Uterus (tissue), 4 donors: ENCODE measurements at places on chromosomes 16 and 17. TPM values are rescaled to one million over a fixed set of nuclear protein-coding genes. Genes with fewer than 3 reads are reported as not detected.
A peak's percentile ranks its signal among the peaks of the same experiment; 100 is the strongest.

The PRR11 gene
- 0.26 TPM for total RNA-seq

The ZBTB4 gene
- 41.0 TPM for total RNA-seq

The RPTOR gene
- total RNA-seq: 19.0 TPM

The CTF1 gene
- total RNA-seq: 13.8 TPM

The CCL2 gene
- 5.0 TPM for total RNA-seq

The CD79B gene
- 5.6 TPM for total RNA-seq

The GRIN2A gene
- total RNA-seq: under 0.01 TPM

The OTOP2 gene
- 0.46 TPM for total RNA-seq

The MPV17L gene
- 8.7 TPM for total RNA-seq

The CFAP20 gene
- 23.7 TPM for total RNA-seq

The CDRT15L2 gene
- total RNA-seq: not detected

The PRR35 gene
- not detected for total RNA-seq

The MAP2K4 gene
- 48.9 TPM for total RNA-seq

GRCh38 chr17:56213031-56213430, 59.8 kb downstream of the ANKFN1 start:
- no peak overlapping the region for H3K4me3 ChIP-seq
- DNase-seq: no peak
- H3K27ac ChIP-seq: no peak overlapping the region
- no peaks in the 10 kb centered on the region for H3K36me3 ChIP-seq
- no peaks in the 10 kb centered on the region for H3K27me3 ChIP-seq

GRCh38 chr17:80277751-80278671, 17.4 kb downstream of the RNF213 start:
- H3K36me3 ChIP-seq: no peaks in the 10 kb centered on the region
- no peak overlapping the region for H3K4me3 ChIP-seq
- H3K27me3 ChIP-seq: no peaks in the 10 kb centered on the region
- H3K4me1 ChIP-seq: no peaks in the 10 kb centered on the region
- DNase-seq: peak; percentile 37

- H3K4me3 ChIP-seq: no peak overlapping the region
- DNase-seq: no peak
- peaks cover 7% of the 10 kb centered on the region for H3K4me1 ChIP-seq
- H3K36me3 ChIP-seq: no peaks in the 10 kb centered on the region
- no peak overlapping the region for H3K27ac ChIP-seq
Observed at GRCh38 chr17:27535178-27535928, 79.1 kb downstream of the KSR1 start.

- no peaks in the 10 kb centered on the region for H3K27me3 ChIP-seq
- H3K4me1 ChIP-seq: no peaks in the 10 kb centered on the region
- no peak for DNase-seq
- H3K36me3 ChIP-seq: no peaks in the 10 kb centered on the region
Observed at GRCh38 chr16:14150796-14151195, 79.7 kb downstream of the MRTFB start.

GRCh38 chr17:34403006-34403405, 40.0 kb upstream of the CCL1 start:
- no peak overlapping the region for H3K4me3 ChIP-seq
- no peak for DNase-seq
- no peak overlapping the region for H3K27ac ChIP-seq
- H3K36me3 ChIP-seq: no peaks in the 10 kb centered on the region
- H3K4me1 ChIP-seq: no peaks in the 10 kb centered on the region
- H3K27me3 ChIP-seq: no peaks in the 10 kb centered on the region

GRCh38 chr17:78397681-78398101, 19.2 kb downstream of the PGS1 start:
- no peaks in the 10 kb centered on the region for H3K27me3 ChIP-seq
- H3K4me3 ChIP-seq: no peak overlapping the region

DNA sequence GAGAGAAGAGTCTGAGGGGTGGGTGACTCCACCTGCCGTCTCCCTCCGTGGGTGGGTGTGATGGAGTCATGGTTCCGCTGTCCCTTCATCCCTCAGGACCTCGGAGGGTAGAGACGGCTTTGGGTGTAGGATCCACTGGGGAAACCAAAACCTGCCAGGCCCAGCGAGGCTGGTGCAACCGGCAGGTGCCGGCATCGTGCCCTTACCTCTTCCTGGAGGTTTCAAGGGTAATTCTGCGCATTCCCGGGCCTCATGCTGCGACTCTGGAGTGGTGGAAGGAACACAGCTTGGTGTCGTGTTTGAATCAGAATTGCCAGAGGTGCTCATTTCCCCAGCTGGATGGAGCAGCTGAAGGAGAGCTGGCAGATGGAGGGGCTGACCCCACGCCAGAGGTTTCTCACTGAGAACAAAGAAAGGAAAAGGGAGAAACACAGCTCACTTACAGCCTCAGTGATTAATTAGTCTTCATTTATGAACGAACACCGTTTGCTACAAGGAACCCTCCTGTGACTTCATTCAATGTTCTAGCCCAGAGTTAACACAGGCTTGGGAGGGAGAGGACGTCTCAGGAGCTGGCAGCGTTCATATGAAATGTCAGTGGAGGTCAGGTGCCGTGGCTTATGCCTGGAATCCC, 16.3 kb upstream of the ATP2A3 start:
- no peak overlapping the region for H3K27ac ChIP-seq
- H3K4me3 ChIP-seq: no peak overlapping the region
- H3K36me3 ChIP-seq: no peaks in the 10 kb centered on the region
- no peaks in the 10 kb centered on the region for H3K27me3 ChIP-seq
- DNase-seq: no peak

GRCh38 chr16:60641067-60641665, 1395.1 kb downstream of the CDH8 start:
- no peak overlapping the region for H3K4me3 ChIP-seq
- DNase-seq: no peak
- no peaks in the 10 kb centered on the region for H3K36me3 ChIP-seq
- H3K27ac ChIP-seq: no peak overlapping the region

DNA sequence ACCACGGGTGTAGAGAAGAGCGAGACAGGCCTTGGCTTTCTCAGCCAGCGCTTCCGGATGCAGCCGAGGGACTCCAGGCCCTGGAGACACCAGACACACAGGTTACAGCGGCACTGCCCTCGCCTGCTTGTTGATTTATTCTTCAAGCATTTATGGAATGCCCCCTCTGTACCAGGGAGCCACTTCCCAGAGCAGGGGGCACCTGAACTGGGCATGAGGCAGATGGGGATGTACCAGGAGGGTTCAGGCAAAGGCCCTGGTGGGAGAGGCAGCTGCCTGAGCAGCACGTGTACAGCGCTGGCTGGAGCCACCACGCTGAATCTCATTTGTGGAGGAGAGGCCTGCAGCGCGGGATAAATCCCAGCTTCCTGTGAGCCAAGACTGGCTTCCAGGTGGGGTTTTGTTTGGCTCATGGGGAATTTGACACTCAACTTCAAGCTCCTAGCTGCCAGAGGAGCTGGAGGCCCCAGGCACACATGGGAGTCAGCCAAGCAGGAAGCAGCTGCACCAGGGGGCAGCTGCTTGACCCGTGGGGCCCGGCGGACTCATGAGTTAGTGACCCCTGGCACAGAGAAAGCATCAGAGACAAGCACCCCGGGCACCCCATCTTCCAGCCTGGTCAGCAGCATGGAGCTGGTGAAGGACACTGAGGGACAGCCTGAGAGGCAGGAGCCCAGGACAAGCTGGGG, 59.7 kb downstream of the IL21R start:
- H3K4me1 ChIP-seq: no peaks in the 10 kb centered on the region
- no peak overlapping the region for H3K4me3 ChIP-seq
- no peaks in the 10 kb centered on the region for H3K36me3 ChIP-seq
- H3K27me3 ChIP-seq: no peaks in the 10 kb centered on the region
- no peak for DNase-seq
- H3K27ac ChIP-seq: no peak overlapping the region

GRCh38 chr16:82470016-82470415, 156.8 kb upstream of the CDH13 start:
- H3K36me3 ChIP-seq: no peaks in the 10 kb centered on the region
- no peaks in the 10 kb centered on the region for H3K4me1 ChIP-seq
- no peak overlapping the region for H3K4me3 ChIP-seq
- DNase-seq: no peak
- no peak overlapping the region for H3K27ac ChIP-seq

- no peaks in the 10 kb centered on the region for H3K36me3 ChIP-seq
- DNase-seq: no peak
- H3K27me3 ChIP-seq: no peaks in the 10 kb centered on the region
- no peak overlapping the region for H3K4me3 ChIP-seq
- no peak overlapping the region for H3K27ac ChIP-seq
Observed at GRCh38 chr16:305916-306626, 23.1 kb downstream of the PDIA2 start.

GRCh38 chr16:22071331-22071910, 20.9 kb upstream of the VWA3A start:
- no peaks in the 10 kb centered on the region for H3K4me1 ChIP-seq
- no peak overlapping the region for H3K4me3 ChIP-seq
- H3K27me3 ChIP-seq: no peaks in the 10 kb centered on the region

DNA sequence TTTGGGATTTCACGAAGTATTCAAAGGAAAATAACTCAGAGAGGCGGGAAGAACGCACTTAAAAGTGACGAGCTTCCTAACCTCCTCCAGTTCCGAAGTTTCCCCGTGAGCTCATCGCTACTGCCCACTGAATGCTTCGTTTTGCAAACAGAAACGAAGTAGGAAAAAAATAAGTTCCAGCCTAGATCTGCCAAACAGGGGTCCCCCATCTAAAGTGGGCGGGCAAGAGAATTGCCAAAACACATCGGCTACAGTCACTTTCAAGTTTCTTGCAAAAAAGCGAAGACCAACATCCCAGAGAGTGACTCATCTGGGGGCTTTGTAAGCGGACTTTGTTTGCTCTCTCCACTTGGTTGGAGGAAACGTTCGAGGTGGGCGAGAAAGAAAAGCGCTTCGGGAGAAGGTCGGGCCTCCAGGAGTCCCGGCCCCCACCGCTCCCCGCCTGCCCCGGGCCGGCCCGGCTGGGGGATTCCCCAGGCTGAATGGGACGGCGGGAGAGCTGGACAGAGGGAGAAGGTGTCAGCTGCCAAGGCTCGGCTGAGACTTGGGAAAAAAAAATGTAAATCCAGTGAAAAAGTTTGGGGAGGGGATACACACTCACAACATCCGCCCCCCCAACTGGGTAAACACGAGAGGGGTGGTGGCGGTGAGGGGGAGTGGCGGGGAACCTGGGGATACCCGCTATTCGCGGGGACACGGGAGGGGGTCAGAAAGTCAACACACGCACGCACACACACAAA, 1.0 kb downstream of the VEZF1 start:
- no peaks in the 10 kb centered on the region for H3K27me3 ChIP-seq
- H3K4me1 ChIP-seq: peaks cover 8% of the 10 kb centered on the region
- peak overlapping the region; percentile 78 for H3K4me3 ChIP-seq
- H3K36me3 ChIP-seq: no peaks in the 10 kb centered on the region

- H3K27me3 ChIP-seq: no peaks in the 10 kb centered on the region
- DNase-seq: no peak
- H3K36me3 ChIP-seq: no peaks in the 10 kb centered on the region
- no peak overlapping the region for H3K4me3 ChIP-seq
- H3K4me1 ChIP-seq: no peaks in the 10 kb centered on the region
- H3K27ac ChIP-seq: no peak overlapping the region
Observed at GRCh38 chr17:4182043-4182442, 39.0 kb downstream of the CYB5D2 start.

- H3K4me3 ChIP-seq: no peak overlapping the region
- DNase-seq: no peak
- H3K36me3 ChIP-seq: no peaks in the 10 kb centered on the region
- H3K4me1 ChIP-seq: no peaks in the 10 kb centered on the region
- H3K27me3 ChIP-seq: no peaks in the 10 kb centered on the region
Observed at GRCh38 chr17:46984341-46984740, 5.3 kb upstream of the RPRML start.

DNA sequence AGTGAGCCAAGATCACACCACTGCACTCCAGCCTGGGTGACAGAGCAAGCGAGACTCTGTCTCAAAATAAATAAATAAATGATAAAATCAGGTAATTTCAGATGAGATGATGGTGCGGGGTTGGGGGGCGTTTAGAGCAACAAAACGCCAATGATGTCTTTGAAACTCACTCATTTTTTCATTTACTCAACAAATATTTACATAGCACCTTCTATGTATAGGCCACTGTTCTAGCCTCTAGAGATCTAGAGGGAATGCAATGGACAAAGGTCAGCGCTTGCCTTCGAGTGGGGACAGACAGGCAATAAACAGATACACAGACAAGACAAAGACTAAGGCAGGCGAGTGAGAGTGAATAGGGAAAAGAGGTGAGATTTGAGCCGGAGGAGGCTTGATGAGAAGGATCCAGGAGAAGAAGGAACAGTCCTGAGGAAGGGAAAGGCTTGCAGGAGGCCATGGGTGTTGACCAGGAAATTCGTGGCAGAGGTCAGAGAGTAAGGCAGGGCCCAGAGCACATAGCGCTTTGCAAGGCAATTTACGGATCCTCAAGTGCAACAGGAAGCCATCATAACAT, 14.1 kb downstream of the ALDH3A1 start:
- no peak for DNase-seq
- H3K4me3 ChIP-seq: no peak overlapping the region
- H3K4me1 ChIP-seq: no peaks in the 10 kb centered on the region
- H3K27ac ChIP-seq: no peak overlapping the region
- H3K27me3 ChIP-seq: no peaks in the 10 kb centered on the region

GRCh38 chr17:17769869-17770631, 66.7 kb downstream of the SREBF1 start:
- H3K4me3 ChIP-seq: no peak overlapping the region
- no peaks in the 10 kb centered on the region for H3K27me3 ChIP-seq
- H3K36me3 ChIP-seq: no peaks in the 10 kb centered on the region
- DNase-seq: no peak
- H3K4me1 ChIP-seq: peaks cover 5% of the 10 kb centered on the region

GRCh38 chr16:66508248-66508913, 41.5 kb downstream of the TK2 start:
- H3K36me3 ChIP-seq: no peaks in the 10 kb centered on the region
- DNase-seq: peak; percentile 1
- no peak overlapping the region for H3K27ac ChIP-seq

GRCh38 chr16:84059946-84060901, 17.6 kb upstream of the SLC38A8 start:
- no peak overlapping the region for H3K27ac ChIP-seq
- DNase-seq: no peak
- H3K36me3 ChIP-seq: no peaks in the 10 kb centered on the region
- H3K27me3 ChIP-seq: no peaks in the 10 kb centered on the region
- no peak overlapping the region for H3K4me3 ChIP-seq

DNA sequence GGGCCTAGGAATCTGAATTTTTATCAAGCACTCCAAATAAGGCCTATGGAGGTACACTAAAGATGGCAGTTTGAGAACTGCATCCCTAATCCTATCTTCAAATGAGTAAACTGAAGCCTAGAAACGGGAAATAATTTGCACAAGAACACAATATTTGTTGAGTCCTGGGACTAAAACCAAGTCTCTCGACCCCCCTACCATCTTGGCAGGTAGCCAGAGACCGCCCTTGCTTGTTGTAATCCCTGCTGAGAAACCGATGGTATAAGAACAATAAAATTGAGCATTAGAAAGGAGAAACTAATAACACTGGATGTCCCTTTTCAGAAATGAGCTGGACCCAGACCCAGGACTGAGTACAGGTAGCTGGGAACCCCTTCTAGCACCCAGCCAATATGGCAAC, 24.4 kb downstream of the ADAMTS18 start:
- DNase-seq: no peak
- no peak overlapping the region for H3K4me3 ChIP-seq
- no peaks in the 10 kb centered on the region for H3K4me1 ChIP-seq
- no peaks in the 10 kb centered on the region for H3K27me3 ChIP-seq
- no peaks in the 10 kb centered on the region for H3K36me3 ChIP-seq
